Right ventricle myocardium inferior (tissue), 1 donor: ENCODE measurements at places on chromosomes 16 and 17. TPM values are rescaled to one million over a fixed set of nuclear protein-coding genes. Genes with fewer than 3 reads are reported as not detected.

- DNase-seq, result no peak
Measured at GRCh38 chr16:74232806-74233465, 63.7 kb upstream of the PSMD7 start.

DNA sequence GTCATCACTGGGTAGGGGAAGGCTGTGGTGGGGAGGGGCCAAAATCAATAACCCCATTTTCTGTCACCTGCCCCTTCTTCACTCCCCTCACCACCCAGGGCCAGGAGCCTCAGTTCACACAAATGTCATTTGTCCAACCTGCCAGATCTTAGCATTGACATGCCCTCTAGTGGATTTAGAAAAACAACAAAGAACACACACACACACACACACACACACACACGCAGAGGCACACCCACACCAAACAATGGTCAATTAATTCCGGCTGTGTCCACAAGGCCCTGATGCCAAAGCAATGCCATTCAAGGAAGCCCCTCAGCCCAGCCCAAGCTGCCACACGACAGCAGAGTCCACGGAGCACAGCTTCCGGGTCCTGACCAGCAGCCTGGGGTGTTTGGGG, 68.4 kb downstream of the NOG start:
- no peak for DNase-seq

DNA sequence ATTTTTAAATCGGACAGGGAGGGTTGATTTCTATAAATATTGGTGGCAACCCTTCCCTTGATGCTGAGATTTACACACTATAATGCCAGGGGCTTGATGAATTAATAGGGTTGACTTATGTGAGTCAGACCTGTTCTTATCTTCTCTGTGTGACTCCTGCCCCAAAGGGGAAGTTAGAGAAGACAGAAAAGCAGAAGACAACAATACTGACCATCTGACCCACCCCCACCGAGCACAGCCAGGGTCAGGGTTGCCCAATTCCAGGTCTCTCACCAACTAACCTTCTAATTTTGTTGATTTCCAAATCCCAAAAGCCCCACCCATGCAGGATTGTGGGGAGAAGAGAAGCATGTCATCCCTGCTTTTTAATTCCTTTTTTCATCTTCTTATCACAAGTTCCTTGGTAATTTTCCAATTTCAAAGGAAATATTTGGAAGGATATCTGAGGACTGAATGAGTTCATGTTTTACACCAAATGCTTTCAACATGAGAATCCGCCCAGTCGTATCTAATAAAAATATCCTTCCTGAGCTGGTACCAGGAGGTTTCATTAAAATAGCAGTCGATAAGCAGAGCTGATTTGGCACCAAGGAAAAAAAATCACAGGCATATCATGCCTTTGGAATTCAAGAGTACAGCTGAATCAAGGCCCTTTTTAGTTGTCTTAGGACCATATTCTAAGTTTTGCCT, 603.4 kb upstream of the CDH11 start:
- no peak for DNase-seq

GRCh38 chr16:59295993-59296736, 562.0 kb upstream of the GOT2 start:
- no peak for DNase-seq

DNA sequence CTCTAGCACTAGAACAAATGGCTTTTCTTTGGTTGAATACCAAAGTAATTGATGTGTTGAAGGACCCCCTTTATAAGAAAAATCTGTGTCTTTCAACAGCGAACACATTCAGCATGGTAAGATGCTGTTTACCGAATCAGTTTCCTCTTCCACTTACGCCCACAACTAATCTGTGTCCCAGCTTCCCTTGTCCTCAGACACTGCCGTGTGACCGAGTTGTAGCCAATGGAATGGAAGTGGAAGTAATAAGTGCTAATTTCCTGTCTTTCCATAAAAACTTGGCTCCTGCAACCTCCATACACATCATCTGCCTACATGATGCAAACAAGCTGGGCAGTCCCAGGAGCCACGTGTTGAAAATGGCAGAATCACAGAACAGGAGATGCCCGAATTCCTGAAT, 10.4 kb downstream of the CDIPT start:
- no peak for DNase-seq

HS3ST6 gene
- not detected for total RNA-seq

DNA sequence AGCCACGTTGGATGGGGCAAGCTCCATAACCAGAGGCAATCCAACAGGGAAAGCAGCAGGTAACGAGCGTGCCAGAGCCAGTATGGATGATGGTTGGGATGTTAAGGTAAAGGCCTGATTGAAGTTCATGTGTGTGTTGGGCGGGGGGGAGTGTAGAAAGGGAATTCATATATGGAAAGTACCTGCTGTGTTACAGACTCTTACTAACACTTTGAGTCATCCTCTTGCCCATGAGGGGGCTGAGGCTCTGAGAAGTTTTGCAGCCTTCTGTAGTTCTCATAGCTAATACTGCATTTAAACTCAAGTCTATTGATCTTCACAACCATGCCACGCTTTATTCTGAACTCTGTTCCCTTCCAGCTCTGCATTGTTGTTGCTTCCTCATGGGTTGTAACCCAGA, 28.5 kb downstream of the SYCE1L start:
- no peak for DNase-seq
